ENCODE measurements at places on chromosomes 1 and 21.

DNA sequence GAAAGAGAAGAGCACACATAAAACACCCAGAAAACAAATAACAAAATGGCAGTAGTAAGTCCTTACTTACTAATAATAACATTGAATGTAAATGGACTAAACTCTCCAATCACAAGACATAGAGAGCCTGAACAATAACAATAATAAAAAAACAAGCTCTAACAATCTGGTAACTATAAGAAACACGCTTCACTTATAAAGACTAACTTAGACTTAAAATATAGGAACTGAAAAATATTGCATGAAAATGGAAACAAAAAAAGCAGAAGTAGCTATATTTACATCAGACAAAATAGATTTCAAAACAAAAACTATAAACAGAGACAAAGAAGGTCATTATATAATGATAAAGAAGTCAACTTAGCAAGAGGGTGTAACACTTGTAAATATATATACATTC, 83.1 kb upstream of the LYPLAL1 start:
- no peak for DNase-seq

DNA sequence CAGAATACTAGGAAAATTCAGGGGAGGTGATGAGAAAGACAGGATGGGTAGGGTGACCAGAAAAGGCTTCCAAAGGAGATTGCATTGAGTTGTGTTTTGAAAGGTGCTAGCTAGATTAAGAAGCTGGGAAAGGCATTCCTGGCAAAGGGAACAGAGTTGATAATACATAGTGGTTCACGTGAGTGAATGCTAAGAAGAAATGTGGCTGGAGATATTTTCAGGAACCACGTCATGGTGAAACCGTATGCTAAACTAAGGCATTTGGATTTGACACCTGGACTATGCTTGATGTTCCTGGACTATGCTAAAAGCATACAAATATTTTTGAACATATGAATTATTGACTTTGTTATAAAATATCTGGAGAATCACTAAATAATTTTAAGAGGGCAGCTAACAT, 14.7 kb downstream of the CCDC30 start:
- no peak for DNase-seq

GRCh38 chr21:42847051-42847707, 32.2 kb downstream of the WDR4 start:
- DNase-seq = no peak

GRCh38 chr1:14928412-14928811, 225.1 kb upstream of the TMEM51 start:
- DNase-seq = peak; percentile 79

DNA sequence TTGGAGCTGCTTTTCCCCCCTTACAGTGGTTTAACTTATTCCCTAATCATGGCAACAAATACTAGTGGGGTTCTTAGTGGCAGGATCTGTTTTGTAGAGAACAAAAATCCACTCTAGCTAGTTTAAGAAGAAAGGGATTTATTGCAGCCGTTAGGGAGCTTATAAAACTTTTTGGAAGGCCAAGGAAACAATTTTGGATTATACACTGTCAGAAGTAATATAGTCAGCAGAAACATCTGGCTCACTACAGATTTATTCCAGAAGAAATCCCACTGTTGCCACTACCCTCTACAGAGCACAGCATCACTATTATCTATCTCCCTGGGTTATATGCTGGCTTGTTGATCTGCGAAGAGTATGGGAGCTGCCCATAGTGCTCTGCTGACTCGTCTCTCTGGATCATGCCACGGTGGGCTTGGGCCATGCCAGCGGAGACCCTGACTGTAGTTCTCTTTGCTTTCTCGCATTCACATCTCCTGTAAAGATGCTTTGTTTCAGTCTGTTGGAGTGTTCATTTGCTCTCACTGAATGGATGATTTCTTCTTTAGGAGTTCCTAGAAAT, 107.5 kb downstream of the ODF2L start:
- peak; percentile 90 for DNase-seq

GRCh38 chr1:171741872-171742576, at the start of gene VAMP4:
TSS of gene VAMP4 (minus strand) at chr1:171742065. CDS start at chr1:171738414, 3,651 bp downstream.
- DNase-seq = peak; percentile 91

GRCh38 chr1:186806477-186806876, 22.3 kb upstream of the PLA2G4A start:
- DNase-seq = no peak

Measured in umbilical cord (tissue), 2 donors.